ENCODE measurements at places on chromosomes 12 and 14.

GRCh38 chr12:47980779-47981495 is 17.5 kb downstream of the TMEM106C start:
- DNase-seq: no peak

GRCh38 chr14:81169267-81169666 is 51.5 kb downstream of the GTF2A1 start:
- no peak for DNase-seq

GRCh38 chr14:70884595-70885342 is 22.5 kb upstream of the PCNX1 start:
- DNase-seq: no peak

DNA sequence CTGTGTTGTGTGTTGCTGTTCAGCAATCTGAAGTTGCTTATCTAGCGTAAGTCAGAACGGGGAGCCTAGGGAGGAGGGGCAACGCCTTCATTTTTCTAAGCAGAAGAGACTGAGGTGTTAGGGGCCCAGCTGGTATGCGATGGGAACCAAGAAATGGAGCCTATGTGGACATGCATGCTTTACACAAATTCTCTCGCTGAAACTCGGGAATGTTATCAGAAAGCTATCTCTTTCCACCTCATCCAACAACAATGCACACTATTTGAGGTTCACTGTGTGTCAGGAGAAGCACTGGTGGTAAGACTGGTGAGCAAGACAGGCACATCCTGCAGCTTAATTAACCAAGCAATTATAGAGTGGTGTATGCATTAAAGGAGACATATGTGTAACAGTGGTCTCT is 89.7 kb downstream of the NRXN3 start:
- DNase-seq: no peak

DNA sequence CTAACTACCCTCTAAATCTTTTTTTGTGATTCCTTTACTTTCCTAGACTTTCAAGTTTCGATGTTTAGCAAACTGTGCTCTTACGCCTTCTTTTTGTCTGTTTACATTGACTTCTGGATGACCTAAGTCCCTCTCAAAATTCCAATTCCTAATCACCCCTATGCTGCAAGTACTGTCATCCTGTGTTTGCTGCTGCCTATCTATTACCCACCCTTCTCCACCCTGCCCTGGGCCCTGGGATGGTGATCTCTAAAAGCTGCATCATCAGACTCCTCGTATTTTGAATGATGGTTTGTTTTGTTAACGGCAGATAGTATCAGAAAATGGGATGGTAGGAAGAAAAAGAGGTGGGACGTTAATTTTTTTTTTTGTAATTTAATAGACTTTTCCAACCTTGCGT is 272.1 kb downstream of the DIO2 start:
- no peak for DNase-seq

DNA sequence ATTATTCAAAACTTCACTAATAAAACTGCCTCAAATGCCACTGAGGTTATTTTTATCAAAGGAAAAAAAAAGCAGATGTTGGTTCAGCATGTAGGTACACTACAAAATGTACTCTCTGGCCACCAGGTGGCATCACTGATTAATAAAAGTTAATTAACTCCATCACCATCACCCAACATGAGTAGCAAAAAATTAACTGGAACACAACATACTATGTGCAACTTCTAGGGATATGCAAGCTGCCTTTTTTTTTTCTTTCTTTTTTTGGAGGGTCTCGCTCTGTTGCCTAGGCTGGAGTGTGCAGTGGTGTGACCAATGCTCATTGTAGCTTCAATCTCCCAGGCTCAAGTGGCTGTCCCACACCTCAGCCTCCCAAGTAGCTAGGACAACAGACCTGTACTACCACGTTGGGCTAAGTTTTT is 43.8 kb upstream of the NR2C1 start:
- peak; percentile 70 for DNase-seq

DNA sequence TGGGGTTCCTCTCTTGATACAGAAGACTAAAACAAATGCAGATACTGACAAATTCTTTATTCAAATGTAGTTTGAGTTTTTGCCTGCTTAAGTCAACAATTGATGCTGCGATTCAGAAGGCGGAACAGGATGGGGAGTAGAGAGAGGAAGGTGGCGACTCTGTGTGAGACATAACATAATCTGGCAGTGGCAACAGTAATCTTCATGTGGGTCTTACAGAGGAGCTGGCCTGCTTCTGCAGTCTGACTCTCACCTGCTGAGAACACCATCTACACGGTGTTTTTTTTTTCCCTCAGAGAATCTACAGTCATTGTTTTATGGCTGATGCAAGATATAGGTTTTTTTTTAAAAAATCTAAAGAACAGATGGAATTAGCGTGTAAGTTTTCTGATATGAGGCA is 10.1 kb downstream of the CCDC92 start:
- no peak for DNase-seq

DNA sequence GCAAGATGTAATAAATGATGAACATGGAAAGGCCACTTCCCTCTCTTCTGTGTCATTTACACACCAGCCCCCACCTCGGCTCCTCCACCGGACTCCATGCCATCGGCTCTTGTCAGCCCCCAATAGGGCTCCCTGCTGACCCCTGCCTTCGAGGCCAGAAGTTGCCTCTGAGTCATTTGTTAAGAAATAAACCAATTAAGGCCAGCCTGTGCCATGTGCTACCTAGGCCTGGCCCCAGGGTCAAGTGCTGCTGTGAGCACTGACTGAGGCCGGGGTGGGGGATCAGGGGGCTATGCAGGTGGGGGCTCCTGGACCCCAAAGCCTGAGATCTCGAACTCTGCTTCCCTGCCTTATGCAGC is 53.2 kb downstream of the TESC start:
- DNase-seq: no peak

DNA sequence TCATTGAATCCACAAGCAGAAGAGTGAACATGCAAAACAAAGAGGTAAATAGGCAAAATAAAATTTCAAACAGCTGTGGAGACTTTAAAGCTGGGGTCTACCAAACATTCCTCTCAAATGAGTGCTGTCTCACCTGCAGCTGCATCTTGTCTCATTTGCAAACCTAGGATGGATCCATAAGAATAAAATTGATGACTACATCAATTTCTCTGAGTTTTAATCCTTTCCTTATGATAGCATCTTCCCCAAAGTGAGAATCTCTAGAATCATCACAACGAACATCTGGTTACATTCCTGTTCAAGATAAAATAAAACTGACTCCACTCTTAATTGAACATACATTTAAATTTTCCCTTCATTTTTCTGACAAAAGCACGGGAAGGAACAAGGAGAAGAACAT is 18.2 kb downstream of the SSTR1 start:
- no peak for DNase-seq

GRCh38 chr14:64417055-64417770 is 29.1 kb downstream of the MTHFD1 start:
- DNase-seq: no peak
